ENCODE measurements at places on chromosomes 6 and 20. TPM values are rescaled to one million over a fixed set of nuclear protein-coding genes. Genes with fewer than 3 reads are reported as not detected.

DNA sequence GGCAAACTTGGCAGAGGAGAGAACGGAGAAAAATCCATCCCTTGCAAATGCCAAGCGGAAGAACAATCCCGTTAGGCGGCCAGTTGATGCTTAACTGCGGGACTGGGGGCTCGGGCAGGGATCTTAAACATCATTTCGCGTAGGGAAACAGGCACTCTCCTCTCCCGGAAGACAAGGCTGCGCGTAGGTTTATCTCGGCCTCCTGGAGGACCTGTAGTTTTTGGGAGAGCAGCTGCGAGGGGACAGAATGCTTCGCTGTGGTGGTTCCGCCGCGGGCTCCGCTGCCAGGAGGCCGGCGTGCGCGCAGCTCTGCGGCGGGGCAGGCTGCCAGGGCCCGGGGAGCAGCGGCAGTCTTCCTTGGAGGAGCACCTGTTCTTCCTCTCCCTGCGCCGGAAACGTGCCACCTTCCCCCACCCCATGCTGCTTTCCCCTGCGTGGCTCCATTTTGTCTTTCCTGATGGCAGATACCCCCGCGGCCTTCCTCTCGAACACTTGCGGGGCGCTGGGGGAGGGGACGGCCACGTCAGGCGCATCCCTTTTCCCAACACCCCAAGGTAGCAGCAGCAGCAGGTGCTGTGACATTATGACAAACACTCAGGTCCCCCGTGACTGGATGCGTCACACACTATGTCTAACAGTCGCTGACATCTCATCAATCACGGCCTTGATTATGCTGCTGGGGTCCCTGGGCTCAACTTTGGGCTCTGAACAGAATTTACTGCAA is 230.7 kb upstream of the BTBD3 start:
- no peak for DNase-seq

DNA sequence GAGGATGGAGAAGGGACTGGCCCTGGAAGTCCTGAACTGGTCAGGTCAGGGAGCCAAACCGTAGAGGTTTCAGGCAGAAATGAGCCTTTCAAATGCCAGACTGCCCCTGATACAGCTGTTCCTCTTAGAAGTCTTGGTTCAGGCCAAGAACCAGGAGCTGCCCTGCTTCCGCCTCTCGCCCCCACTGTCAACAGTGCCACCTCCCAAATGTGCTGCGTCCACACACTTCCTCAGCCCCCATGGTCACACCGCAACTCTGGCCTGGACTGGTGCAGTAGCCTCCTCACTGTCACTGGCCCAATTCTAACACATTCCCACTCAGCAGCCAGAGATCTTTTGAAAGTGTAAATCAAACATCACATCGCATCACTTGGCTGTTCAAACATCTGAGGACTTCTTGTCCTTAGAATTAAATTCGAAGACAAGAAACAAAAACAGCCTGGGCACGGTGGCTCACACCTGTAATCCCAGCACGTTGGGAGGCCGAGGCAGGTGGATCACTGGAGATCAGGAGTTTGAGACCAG is 69.7 kb downstream of the STK35 start:
- DNase-seq, result no peak

DNA sequence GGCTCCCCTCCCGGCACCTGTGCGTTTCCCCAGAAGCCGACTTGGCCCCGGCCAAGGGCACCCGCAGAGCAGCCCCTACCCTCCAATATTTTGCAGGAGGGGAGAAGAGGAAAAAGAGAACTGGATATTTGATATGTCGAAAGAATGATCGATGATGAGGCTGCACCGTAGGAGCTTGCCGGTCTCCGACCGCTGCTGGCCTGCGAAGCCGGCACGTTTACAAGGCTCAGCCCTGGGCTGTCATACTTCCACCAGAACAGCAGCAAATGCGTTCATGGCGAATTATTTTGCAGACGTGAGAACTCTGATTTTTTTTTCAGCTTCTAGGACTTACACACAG is 296.7 kb downstream of the TFAP2C start:
- DNase-seq, result no peak

GRCh38 chr6:163711615-163712565 is 297.4 kb downstream of the QKI start:
- no peak for DNase-seq

- DNase-seq, result no peak
These were observed 67.3 kb upstream of the E2F3 start for GRCh38 chr6:20334334-20334733.

The PRICKLE4 gene
- 0.42 TPM for total RNA-seq

The DNAH8 gene
- under 0.01 TPM for total RNA-seq

DNA sequence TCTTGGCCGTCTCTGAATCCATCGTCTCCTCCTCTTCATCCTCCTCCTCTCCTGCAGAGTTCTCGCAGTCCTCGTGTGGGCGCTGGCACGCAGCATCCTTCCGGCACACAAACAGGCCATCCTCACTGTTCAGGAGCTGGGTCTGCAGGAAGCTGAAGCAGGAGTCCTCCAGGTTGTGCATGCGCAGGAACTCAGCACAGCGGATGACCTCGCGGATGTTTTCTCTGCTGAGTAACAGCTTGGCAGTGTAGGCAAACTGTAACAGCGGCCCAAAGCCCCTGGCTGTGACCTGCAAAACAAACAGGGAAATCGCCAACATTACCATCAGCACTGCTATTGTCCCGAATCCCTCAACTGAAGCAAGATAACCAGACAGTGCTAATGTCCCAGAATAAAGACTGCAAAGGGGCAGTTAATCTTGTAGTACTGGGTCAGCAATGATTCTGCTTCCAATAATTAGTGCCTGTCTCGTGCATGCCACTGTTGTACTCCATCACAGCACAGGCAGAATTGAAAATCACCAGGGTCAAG is 57.4 kb downstream of the GJA10 start:
- DNase-seq, result no peak

The NR2E1 gene
- not detected for total RNA-seq

- no peak for DNase-seq
These were observed 5.3 kb upstream of the PRR18 start for GRCh38 chr6:166313255-166314070.

The NOTCH4 gene
- 0.31 TPM for total RNA-seq

DNA sequence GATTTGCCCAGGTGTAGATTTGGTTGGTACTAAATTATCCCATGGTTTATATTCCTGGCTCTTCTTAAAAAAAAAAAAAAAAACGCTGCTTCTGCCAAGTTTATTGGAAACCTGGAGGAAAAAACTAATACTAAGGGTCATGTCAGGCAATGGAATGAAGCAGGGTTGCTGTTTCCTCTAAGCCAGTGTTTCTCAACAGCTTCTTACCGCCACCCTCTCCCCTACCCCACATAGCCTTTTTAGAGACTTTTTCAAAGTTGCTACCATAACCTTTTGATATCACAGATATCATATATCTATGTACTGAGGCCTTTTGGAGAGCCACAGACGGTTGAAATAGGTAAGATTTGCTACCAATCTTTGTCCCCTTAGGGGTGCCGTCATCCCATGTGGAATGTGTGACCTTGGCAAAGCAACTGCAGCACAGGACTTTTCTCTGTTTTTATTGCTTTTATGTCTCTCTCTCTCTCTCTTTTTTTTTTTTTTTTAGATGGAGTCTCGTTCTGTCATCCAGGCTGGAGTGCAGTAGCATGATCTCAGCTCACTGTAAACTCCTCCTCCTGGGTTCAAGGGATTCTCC is 35.0 kb downstream of the SYTL3 start:
- no peak for DNase-seq

The OPRM1 gene
- not detected for total RNA-seq

The TMEM63B gene
- total RNA-seq, result 57.8 TPM

DNA sequence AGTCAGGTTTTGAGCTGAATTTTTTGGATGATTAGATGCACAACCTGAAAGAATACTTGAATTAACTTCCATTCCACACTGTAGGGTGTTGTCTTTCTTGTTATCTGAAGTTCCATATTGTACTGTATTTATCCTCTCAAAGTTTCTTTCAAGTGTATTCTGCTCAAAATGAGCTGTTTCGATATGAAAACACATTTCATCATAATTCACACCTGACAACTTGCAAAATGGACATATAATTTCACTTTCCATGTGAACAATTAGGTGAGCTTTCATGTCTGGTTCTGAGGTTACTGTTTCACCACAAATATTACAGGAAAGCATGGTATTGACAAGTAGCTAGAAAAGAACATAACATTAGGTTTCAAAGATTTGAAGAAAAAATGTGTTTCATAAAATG is 1.7 kb downstream of the ZUP1 start:
- DNase-seq, result no peak

DNA sequence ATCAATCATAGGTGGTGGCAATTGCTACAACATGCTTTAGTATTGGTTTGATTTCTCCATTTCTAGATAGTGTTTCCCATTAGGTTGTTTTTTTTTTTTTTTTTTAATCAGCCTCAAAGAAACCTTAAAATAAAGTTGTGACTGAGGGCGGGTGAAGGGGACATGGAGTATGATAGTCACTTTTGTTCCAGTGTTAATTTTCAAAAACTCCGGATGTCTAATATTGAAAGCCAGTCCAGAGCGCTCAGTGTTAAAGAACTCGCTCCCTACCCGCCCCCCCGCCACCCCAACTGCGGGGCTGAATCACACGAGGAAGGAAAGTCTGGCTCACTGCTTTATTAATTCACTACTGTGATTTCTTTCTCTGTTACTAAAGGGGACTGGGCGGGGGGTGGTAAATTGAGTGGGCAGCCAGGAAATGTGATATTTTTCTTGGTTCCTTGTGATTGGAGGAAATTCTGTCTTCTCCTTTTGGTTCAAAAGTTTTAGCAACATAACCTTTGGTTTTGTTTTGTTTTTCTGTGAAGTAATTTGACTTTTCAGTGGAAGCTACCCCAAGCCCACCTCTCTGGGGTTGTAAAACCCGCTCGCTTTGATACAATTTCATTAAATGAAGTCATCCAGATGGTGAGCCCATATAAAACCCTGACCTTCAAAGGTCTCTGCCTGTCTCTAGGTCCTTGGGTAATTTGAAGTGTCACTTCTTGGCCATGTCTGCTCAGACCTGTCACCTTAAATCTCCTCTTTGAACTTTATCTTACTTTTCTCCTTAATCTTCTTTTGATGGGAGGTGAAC is 38.0 kb downstream of the TNFAIP3 start:
- no peak for DNase-seq

The HLA-DQA1 gene
- total RNA-seq, result not detected

DNA sequence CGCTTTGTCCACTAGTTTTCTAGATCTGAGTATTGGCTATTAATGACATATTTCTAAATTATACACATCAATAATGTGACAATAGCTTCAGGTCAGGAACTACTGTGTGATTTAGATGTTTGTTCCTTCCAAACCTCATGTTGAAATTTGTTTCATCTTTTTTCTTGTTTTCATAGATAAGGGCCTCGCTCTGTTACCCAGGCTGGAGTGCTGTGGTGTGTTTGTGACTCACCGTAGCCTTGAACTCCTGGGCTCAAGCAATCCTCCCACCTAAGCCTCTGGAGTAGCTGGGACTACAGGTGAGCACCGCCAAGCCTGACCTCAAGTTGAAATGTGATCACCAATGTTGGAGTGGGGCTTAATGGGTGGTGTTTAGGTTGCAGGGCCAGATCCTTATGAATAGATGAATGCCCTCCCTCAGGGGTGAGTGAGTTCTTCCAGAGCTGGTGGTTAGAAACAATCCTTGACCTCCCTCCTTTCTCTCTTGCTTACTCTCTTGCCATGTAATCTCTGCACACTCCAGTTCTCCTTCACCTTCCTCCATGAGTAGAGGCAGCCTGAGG is 5.9 kb upstream of the NQO2 start:
- DNase-seq, result no peak

- no peak for DNase-seq
These were observed 29.6 kb downstream of the SPATA2 start for GRCh38 chr20:49885558-49886332.

GRCh38 chr20:38179846-38180245 is 14.8 kb upstream of the TGM2 start:
- no peak for DNase-seq

DNA sequence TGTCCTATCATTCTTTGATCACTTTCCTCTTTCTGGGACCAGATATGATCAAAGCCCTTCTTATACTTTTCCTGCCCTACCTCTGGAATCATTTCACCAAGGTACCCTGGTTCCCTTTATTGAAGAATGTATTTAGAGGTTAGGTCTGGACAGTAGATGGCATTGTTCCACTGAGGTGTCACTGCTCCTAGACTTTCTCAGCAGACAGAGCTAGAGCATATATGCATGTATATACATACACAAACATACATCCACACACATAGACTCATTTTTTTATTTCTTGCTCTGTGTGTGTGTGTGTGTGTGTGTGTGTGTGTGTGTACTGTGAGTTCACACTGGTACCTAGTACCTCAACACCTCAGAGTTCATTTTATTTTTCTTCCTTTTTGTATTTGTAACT is 40.9 kb downstream of the PTPRA start:
- no peak for DNase-seq

The TCP1 gene
- 272 TPM for total RNA-seq

GRCh38 chr6:104126315-104127005 is 733.3 kb downstream of the HACE1 start:
- DNase-seq, result no peak

The HSPA1L gene
- 0.46 TPM for total RNA-seq

GRCh38 chr20:57795342-57795697 is 85.5 kb upstream of the PMEPA1 start:
- DNase-seq, result peak; percentile 10

- no peak for DNase-seq
These were observed 188.4 kb upstream of the SULF2 start for GRCh38 chr20:47973519-47974233.

DNA sequence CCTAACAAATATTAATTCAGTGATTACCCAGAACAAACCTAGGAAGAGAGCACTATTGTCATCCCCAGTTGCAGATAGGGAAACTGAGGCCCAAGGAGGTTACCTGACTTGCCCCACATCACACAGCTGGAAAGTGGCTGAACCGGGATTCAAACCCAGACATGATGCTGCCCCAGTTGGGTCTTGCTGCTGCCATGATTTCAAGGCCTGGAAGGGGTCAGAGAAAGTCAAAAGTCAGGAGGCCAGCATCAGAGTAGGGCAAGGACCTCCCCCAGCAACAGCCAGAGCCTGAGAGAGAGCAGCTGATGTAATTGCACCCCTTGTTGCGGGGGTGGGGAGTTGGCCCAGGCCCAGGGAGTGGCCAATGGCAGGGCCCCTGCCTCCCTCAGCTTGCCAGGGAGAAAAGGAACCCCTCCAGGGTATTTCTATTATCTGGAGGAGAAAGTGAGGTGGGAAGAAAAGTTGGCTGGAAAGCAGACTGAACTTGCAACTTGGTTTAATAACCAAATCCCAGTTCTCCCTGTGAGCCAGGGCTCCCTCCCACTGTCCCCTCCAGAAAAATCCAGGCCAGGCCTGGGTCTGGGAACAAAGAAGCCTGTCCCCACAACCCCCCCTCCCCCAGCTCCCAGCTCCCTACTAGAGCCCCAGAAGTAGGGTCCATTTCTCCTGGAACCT is 83.6 kb downstream of the MRPL14 start:
- DNase-seq, result no peak

The LY86 gene
- not detected for total RNA-seq

The PXDC1 gene
- total RNA-seq, result 33.0 TPM

DNA sequence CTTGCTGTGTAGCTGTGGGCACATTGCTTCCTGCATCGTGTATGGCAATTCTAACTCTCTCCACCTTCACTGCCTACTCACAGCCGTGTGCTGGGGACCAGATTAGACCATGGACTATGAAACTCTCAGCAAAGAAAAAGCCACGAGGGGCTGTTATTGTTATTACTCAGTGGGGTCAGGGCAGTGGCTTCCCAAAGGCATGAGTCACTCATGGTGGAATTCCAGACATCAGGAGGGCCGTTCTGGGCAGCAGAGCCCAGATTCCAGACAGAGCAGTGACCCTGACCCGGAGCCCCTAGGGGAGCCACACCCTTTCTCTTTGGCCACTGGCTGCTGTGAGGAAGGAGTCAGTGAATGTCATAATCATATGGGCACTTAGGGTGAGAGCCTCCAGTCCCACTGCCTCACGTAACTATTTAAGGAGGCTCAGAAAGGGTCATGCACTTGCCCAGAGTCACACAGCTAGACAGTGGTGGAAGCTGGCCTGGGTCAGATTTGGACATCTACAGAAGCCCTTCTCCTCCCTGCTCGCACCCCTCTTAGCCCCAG is 22.2 kb upstream of the CCN5 start:
- peak; percentile 51 for DNase-seq
